ENCODE measurements at places on chromosomes 6 and 20.
A peak's percentile ranks its signal among the peaks of the same experiment; 100 is the strongest.

GRCh38 chr6:108115598-108116058 lies 41.1 kb upstream of the OSTM1 start:
- DNase-seq: no peak

GRCh38 chr6:112595841-112596240 lies 248.7 kb downstream of the RFPL4B start:
- DNase-seq: no peak

DNA sequence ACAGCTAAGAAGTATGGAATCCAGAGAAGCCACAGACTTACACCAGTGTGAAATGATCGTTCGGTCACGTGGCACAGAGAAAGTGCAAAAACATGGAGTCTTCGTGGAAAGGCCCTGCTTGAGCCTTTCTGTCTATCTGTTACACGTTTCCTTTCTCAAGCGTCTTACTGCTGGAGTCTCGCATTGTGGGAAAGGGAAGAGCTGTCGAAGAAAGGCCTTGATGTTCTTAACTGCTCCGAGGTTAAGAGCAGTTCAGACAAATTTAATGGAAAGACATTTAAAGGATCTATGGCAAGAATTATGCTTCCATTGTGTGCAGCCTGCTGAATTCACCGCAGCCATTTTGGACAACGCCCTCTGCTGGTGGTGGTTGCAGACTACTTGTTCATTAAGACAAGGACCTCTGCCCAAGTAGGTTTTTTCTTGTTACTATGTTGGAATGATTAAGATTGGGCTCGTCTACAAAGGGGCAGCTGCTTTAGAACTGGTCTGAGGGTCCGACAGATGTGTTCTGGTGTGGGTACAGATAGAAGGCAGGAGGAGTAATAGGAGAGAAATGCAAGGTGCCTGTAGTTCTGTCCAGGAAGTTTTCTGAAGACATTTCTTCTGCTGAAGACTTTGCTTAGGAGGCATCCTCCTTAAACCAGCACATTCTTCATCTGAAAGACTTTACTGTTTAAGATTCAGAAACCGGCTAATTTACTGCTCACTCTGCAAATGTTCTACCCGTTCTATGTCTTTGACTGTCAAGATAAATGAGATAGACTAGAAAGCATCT lies 24.7 kb upstream of the CCN6 start:
- DNase-seq: no peak

DNA sequence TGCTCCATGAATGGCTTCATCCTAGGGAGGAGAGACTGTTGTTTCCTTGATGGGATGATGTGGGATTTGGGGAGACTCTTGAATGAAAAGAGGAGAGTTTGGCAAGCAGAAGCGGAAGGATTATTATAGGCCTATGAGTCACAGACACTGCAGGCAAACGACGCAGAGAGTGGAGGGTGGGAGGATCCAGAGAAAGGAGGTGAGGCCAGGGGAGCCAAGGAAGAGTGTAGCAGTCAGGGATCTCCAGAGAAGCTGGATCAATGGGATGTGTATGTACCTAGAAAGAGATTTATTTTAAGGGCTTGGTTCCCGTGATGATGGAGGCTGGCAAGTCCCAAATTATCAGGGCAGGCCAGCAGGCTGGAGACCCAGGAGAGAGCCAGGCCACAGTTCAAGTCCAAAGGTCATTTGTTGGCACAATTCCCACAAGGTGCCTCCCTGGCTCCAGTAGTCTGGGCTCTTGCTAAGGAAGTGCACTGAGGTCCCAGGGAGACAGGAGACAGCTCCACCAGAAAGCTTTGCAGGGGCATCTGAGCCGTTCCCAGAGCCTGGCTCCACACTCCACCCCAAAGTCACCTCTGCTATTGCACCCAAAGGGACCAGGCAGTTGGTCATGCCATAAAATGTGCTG lies 76.0 kb downstream of the ADTRP start:
- peak; percentile 33 for DNase-seq

DNA sequence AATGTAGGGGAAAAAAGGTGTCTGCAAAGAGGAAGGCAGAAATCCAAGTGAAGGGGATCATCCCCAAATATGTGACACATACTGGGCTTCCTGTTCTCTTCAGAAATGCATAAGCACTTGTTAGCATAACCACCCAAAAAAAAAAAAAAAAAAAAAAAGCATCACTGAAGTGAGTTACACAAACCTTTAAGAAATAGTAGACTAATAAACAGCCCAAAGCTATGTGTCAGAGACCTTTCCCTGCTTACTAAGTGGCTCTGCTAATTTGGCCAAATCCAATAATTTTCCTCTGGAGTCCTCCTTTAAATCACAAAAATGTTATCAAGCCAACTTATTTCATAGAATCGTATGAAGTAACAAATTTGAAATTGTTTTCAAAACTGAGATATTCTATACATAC lies 7.5 kb upstream of the DST start:
- no peak for DNase-seq

- no peak for DNase-seq
Observed at GRCh38 chr20:63704749-63705117, 3.0 kb downstream of the ARFRP1 start.

Data from occipital lobe (tissue), 3 donors.